ENCODE measurements at places on chromosomes 11 and 22.

DNA sequence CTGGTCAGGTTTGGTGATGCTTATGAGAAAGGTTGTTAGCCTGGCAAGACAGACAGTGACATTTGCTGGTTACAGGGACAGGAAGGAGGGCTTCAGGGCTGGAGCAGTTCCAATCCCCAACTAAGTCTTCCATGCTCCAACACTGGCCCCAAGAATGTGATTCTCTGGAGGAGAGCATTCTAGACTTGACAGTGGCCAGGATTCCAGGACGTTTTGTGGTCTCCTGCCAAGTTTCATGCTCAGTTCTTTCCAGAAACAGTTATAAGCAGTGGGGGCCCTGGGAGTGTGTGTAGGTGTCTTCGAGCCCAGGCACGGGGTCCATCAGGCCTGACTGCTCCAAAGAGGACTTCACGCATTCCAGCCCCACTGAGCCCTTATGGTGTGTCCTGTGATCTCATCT is 8.9 kb upstream of the GRK3 start:
- DNase-seq = no peak

DNA sequence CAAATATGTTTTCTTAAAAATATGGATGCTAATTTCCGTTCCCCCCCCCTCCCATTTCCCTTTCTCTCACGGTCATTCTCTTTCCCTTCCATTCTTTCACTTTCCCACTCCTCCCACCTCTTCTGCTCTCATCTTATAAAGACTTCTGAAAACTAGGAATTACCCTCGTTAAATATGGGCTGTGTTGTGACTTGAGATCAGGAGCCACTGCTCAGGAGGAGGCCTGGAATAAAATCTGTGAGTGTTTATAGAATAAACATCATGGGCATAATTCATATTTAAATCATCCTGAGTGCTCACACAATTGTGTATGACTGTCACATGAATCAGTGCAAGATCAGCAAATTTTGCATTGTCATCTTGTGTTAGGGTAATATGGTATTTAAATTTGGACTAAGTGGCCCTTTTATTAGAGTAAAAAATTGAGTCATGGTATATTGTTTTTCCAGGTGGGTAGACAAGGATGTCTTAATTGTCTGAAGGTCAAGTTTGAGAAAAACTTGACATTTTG is 208.0 kb downstream of the DDX10 start:
- DNase-seq = no peak

DNA sequence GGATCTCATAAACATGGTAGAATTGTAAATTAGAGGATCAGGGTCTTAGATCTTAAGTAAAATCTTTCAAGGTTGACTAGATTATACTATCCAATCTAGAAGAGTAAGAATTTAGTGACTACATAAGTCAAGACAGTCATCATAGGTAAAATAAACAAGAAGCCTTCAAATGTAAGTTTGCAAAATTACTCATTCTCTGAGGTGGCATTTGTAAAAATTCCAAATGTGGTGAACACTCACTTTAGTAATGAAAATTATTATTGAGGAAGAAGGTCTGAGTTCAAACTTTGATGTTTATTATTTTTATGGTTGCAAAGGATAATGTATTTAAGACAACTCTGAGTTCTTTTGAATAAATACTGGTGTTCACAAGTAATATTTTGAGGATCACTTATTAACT is 4.6 kb downstream of the HYLS1 start:
- no peak for DNase-seq

GRCh38 chr11:27619039-27619574 is 81.1 kb downstream of the BDNF start:
- no peak for DNase-seq

- DNase-seq = no peak
Observed at GRCh38 chr11:46347637-46348311, 511 bp downstream of the DGKZ start.
